ENCODE measurements at places on chromosomes 16 and 17.

DNA sequence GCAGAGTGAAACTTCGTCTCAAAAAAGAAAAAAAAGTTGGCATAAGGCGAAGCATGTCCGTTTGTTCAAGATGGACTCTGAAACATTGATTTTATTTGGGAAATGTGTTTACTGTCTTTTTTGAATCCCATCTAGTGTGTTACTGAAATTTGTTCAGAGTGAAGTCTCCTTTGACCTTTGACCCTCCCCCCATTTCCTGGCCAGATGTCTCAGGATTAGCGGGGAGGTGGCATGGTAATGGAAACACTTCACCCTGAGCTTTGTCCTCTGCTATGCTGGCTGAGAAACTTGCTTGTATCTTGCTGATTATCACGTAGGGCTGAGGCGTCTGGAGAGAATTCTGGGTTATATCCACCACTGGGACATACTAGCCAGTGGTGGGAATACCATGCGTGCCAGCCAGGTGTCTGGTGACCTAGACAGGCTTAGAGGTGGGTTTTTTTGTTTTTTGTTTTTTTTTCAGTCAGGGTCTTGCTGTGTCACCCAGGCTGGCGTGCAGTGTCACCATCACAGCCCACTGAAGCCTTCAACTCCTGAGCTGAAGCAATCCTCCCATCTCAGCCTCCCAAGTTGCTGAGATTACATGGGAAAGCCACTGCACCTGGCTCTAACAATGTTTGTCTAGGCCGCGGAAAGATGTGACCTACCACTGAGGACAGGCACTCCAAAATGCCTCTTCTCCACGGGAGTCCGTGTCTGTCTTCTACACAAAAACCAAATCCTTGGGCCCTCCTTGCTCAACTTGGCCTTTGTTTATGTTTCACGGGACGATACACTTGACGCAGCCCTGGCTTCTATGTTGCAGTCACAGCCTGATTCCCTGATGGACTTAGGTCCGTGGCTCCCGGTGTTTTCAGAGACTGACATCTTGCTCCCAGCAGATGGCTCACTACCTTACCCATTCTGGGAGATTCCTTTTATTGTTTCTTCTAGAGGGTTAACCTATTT lies 6.6 kb upstream of the GALK1 start:
- DNase-seq = no peak

DNA sequence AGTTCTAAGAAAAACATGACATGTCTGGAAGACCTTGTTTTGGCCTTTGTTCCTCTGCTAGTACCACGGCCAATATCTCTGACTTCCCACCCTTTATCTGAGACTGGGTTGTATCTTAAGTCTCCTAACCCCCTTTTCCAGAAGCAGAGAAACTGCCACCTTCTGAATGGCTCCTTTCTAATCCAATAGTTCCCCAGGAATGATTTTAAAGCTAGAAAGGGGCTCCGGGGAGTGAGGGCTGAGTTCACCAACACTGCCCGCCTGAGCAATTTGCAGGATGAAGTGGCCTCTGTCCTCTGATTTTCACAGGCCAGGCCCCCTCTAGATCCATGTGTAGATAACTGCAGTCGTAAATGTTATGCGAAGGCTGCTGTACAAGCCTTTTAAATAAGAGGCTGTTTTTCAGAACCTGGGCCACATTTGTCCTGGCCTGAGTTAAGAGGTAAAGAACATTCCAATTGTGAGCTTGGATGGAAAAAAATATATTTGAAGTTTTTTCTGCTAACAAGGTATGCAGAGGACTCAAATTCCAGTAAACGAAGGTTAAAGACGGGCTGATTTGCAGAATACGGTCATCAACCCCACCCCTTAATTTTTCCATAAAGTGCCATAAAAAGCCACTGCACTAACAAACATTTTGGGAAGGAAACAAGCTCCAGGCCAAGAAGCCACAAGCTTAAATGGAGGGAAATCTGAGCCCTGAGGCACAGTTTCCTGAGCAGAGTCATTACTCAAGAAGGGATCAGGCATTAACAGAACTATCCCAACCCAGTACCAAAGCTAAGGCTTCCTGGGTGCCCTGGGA lies 117.0 kb upstream of the MAF start:
- no peak for DNase-seq

DNA sequence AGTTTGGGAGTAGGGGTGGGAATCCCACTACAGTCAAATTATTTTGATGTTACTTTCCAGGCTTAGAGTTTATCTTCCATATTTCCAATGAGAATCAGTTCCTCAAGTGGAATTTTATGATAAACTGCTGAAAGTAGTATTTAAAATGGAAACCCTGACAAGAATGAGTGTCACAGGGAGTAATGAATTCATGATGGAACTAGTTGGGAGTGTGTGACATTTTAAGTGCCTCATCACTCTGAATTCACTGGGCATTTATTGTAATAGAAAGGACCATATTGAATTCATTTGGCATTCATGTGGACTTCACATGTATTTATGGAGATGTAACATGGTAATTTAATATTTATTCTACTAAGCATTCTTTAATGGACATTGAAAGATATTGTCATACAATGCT lies 320.9 kb downstream of the CDH13 start:
- no peak for DNase-seq

DNA sequence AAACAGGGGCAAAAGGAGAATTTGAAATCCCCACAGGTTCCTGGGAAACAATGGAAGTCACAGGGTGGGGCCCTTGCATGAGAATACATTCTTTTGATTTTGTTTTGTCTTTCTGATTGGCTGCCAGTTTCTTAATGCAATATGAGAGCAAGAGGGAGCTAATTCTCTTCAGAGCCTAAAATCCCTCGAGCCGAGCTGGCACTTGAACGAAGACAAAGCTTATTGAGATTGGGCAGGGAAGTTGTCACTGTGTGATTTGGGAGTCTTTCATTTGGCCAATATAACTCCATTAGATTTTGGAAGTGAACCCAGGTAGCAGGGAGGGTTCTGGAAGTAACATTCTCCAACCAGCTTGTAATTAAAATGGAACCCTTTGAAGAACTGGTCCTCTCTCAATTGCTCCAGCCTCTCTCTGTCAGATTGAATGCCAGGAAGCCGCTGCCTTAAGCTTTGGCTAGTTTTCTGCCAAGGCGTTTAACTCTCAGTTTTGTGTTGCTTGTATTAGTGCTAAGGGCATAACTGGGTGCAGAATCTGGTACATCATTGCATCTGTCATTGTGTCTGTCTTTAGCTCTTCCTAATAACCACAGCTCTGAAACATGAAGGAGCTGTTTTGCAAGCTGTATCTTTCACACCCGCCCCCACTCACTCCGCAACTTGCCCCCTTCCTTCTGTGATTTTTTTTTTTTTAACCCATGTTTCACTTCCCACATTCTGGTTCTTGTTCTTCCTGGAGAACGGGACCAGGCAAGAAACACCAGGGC lies 272.0 kb downstream of the MAF start:
- DNase-seq = no peak

DNA sequence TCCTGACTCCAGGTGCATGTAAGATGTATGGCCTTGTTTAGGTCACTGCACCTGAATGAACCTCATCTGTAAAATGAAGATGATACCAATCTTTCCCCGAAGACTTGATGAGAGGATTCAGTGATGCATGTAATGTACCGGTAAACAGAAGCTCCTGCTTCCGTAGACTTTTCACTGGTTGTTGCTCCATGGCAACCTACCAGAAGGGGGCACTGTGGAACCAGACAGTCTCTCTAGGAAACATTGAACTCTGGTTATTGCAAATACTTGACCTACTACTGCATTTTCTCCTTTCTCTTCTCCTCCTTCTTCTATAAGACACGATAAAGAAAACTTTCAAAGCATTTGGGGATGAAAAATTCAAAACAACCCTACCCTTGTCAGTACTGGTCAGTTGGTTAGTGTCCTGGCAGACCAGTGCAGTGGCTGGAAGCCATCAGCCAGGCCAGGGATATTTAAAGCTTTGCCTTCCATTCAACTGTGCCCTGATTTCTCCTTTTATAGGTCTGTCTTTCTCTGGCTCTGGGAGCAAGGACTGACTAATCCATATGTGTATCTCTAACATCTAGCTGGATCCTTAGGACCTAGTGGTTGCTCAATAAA lies 667.4 kb upstream of the SALL1 start:
- no peak for DNase-seq

DNA sequence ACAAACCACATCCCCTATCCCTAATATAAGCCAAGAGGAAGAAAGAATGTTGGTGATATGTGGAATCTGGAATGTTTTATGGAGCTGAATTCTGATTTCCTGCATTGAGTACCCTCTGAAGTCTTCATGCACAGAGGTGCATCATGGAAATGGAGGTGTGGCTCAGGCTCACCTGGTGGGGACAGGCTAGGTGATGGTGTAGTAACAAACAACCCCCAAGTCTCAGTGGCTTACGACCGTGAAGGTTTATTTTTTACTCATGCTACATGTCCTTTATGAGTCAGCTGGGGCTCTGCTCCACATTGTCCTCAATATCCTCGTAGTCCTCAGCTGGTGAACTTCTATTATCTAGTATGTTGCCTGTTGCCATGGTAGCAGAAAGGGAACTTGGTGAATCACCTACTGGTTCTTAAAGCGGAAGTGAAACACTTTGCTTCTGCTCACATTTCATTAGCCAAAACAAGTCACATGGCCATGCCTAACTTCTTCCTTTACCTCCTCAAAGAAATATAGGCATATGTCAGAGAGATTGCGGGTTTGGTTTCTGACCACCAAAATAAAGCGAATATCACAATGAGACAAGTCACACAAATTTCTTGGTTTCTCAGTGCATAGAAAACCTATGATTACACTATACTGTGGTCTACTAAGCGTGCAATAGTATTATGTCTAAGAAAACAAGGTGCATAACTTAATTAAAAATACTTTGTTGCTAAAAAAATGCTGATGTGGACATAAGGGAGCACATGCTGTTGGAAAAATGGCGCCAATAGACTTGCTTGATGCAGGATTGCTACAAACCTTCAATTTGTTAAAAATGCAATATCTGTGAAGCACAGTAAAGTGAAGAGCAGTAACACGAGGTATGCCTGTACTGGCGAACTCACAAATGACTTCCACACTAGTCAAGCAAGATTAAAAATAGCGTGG lies at the start of gene PMFBP1:
PMFBP1 (minus strand) TSS at position 51 of the 930 bp plus-strand sequence. CDS start 947 bp downstream, outside the sequence.
- no peak for DNase-seq

- no peak for DNase-seq
Observed at GRCh38 chr17:64747938-64748540, 85.9 kb upstream of the SMURF2 start.

- DNase-seq = no peak
Observed at GRCh38 chr17:73798111-73798748, 154.0 kb upstream of the SDK2 start.

- no peak for DNase-seq
Observed at GRCh38 chr16:50864386-50864785, 122.5 kb downstream of the CYLD start.

DNA sequence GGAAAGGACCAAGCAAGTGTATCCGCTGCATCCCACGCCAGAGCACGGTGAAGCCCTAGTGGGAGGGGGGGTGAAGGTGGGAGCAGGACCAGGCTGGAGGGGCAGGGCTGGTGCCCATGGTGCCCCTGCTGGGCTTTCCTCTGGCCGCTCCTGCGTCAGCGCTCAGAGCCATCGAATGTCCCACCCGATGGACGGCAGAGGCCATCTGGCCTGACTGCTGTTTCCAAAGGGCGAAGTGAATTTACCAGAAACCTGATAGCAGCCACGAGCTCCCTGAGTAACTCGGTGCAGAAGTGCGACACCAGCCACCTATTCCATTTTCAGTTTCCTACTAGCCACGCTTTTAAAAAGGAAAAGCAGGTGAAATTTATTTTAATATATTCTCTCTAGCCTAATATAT lies 203.6 kb upstream of the CIBAR2 start:
- no peak for DNase-seq

- no peak for DNase-seq
Observed at GRCh38 chr17:29115961-29116803, 64.0 kb downstream of the MYO18A start.

Measured in activated CD4-positive, CD25-positive, alpha-beta regulatory T cell (primary cell).